ENCODE measurements at places on chromosomes 5 and 9.

- DNase-seq = no peak
Measured at GRCh38 chr9:134222018-134222573, 57.7 kb upstream of the RNU6ATAC start.

- DNase-seq = no peak
Measured at GRCh38 chr9:132414731-132415130, 4.7 kb downstream of the CFAP77 start.

DNA sequence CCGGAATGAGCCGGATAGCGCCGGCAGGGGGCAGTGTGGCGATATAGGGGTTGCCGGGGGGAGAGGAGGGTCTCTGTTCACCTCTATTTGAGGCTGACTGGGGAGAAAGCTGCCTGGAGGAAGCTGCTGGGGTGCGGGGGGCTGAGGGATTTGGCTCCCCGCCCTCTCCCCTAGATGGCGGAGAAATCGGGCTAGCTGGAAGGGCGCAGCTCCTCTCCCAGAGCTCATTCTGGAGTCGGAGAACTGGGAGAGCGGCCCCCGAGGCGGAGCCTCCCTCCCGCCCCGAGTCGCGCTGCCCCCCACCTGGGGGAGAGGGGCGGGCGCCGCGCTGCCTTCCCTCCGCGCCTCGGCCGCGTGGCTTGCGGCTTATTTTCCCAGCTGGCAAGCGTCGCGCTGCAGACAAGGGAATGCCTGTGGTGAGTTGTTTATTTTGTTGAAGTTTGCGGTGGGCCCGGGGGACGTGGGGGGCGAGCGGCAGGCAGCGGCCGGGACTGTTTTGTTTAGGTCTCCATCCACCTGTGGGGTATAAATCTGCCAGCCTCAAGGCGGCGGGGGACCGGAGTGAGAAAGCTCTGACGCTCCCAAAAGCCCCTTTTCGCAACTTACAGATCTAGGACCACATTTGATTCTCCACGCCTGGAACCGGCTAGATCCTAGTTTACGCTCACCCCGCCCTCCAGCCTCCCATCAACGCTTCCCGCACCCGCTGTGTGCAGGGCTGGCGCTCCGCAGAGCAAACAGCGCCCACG lies 4.1 kb upstream of the RGMB start:
- no peak for DNase-seq

DNA sequence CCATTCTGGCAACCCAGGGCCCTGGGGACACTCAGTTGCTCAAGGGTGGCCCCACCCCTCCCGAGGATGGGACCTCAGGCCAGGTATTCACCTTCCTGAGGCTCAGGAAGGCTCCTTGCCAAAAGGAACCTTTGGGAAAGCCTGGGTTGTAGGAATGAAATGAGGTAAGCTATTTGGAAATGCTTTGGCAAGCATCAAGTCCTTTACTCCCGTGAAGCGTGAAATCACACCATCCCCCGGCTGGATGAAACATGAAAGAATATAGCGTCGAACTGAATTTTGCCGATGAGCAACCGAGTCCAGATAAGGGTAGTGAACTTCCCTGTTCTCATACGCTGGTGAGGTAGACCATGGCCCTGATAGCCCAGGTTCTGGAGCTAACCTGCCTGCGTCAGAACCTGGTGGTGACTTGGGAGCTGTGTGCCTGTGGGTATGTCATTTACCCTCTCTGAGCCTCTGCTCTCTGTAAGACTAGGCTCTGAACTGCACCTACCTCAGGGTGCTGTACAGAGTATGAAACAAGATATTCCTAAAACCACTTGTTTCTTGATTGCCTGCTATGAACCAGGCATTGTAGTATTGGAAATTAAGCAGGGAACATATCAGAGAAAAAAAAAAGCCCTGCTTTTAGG lies 105.3 kb upstream of the BOD1 start:
- DNase-seq = no peak

DNA sequence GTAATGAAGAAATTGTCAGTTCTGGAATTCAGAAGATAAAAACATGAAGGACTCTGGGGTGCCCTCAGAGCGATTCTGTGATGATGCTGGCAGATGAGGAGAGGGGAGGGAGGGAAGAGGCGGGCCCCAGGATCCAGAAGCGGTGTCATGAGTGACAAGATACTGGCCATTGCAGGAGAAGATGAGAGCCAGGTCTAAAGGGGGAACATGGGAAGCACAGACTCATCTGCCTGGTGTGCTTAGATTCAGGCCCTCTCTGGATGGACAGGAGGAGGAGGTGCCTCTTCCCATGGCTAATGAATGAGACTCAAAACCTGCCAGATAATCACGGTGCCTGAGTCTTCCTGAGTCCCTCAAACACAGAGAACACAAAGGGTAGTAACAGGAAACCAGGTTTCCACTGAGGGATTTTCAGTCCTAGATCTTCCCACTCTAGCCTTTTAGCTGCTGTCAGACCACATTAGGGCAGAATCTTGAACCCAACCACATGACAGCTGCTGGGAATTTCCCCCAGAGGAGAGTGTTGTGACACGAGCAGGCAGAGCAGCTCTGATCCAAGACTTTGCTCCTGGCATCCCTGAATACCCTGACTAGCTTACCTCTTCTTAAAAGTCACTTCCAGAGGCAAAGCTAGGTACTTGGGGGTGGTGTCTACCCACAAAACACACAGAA lies 28.2 kb upstream of the HSPA9 start:
- no peak for DNase-seq

- no peak for DNase-seq
Measured at GRCh38 chr9:72667181-72667580, 145.8 kb downstream of the TMC1 start.

Data from NK-92 treated with Interleukin-12 subunit alpha and Interleukin-12 subunit beta, amount 100 ng/mL, for 24 hours (cell line).